ENCODE measurements at places on chromosomes 5 and 9.

- no peak for DNase-seq
These were observed 28.6 kb downstream of the SLC36A1 start for GRCh38 chr5:151476016-151476415.

- DNase-seq, result no peak
These were observed 25.8 kb downstream of the PRRC2B start for GRCh38 chr9:131419716-131420115.

GRCh38 chr9:27204578-27204977 lies 92.4 kb downstream of the EQTN start:
- DNase-seq, result no peak

GRCh38 chr5:141839015-141839513 lies 39.1 kb downstream of the PCDH1 start:
- no peak for DNase-seq

DNA sequence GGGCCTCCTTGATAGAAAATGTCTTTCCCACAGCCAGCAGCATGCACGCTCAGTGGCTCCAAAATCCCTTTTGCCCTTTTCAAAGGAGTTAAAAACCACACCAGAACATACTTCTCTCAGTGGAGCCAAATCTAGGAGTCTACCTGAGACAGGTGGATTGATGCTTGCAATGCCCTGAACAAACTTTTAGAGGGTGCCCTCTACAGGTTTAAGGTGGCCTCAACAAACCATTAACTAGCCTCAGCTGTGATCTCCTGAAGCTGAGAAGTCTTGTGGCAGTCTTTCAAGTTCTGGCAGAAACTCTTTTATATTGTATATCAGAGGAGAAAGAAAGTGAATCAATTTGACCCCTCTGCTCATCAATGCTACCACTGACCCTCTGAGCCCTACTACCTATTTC lies 125.4 kb downstream of the MED27 start:
- DNase-seq, result no peak
